ENCODE measurements at places on chromosomes 2 and 18. TPM values are rescaled to one million over a fixed set of nuclear protein-coding genes. Genes with fewer than 3 reads are reported as not detected.

GRCh38 chr2:204542982-204543608 lies 2.2 kb upstream of the PARD3B start:
- no peak for DNase-seq

GRCh38 chr18:61893971-61894750 lies 1.4 kb upstream of the RNF152 start:
- peak; percentile 86 for DNase-seq

GRCh38 chr2:39468579-39469451 lies 31.7 kb upstream of the MAP4K3 start:
- no peak for DNase-seq

DNA sequence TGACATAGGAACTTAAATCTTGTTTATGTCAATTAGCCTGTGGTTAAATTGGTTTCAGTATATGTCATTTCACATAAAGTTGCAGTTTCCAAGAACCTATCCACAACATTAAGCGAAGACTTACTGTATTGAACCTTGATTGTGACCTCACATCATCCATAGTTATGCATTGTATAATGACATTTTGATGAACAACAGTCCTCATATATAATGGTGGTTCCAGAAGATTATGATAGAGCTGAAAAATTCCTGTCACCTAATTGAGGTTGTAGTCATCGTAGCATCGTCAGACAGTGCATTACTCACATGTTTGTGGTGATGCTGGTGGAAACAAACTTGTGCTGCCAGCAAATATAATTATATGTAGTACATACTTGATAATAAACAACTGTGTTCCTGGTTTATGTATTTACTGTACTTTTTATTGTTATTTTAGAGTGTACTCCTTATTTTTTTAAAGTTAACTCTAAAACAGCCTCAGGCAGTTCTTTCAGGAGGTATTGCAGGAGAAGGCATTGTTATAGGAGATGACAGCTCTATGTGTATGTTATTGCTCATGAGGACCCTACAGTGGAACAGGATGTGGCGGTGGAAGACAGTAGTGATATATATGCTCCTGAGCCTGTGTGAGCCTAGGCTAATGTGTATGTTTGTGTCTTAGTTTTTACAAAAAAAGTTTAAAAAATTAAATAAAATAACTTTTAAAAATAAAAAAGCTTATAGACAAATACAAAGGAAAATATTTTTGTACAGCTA lies 56.6 kb downstream of the UBE2E3 start:
- DNase-seq, result no peak

GRCh38 chr2:190334479-190335224 lies 8.7 kb upstream of the INPP1 start:
- DNase-seq, result no peak

DNA sequence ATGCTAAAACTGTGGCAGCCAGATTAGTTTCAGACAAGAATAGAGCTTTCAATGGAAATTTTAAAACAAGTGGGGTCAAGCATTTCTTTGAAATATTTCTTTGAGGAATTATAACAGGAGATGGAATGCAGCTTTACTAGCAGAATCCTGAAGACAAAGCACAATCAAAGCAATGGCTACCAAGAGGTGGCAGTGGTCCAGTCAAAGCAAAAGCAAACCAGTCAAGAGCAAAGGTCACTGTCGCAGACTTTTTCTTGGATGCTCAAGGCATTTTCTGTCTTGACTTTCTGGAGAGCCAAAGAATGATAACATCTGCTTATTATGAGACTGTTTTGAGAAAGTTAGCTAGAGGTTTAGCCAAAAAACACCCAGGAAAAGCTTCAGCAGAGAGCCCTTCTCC lies 351.2 kb upstream of the DLGAP1 start:
- no peak for DNase-seq

DNA sequence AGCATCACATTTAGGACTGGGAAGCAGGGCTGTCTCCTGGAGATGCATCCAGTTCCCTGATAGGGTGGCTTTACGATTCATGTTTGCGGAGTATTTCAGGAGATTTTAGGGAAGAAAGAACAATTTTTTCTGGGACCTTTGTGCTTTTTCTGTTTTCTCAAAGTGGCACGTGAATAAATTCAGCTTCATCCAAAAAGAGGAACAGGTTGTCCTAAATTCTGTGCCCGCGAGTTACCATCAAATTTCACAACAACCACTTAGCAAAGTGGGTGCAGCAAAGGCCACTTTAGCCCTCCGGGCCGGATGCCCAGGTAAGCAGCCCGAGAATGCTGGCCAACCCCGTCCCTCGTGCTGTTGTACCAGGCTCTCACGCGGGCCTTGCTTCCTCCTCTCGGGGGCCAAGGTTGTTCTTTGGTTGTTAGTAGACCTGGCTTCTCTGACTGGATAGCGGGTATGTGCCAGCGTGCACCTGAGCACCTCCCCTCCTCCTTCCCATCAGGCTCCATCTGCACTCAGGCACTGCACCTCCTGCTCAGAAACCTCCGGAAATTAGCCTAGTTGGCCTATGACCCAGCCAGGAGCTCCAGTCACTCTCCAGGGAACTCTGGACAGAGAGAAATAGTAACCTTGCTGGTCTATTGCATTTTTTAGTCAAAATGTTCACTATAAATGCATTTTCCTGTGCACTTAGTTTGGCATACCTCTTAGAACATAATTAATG lies 83.0 kb downstream of the CMPK2 start:
- DNase-seq, result no peak

GRCh38 chr2:9237831-9238230 lies 31.2 kb downstream of the ASAP2 start:
- DNase-seq, result no peak

GRCh38 chr18:61950371-61950770 lies 57.6 kb upstream of the RNF152 start:
- no peak for DNase-seq

- no peak for DNase-seq
Observed at GRCh38 chr2:8119782-8120505, 561.9 kb upstream of the ID2 start.

DNA sequence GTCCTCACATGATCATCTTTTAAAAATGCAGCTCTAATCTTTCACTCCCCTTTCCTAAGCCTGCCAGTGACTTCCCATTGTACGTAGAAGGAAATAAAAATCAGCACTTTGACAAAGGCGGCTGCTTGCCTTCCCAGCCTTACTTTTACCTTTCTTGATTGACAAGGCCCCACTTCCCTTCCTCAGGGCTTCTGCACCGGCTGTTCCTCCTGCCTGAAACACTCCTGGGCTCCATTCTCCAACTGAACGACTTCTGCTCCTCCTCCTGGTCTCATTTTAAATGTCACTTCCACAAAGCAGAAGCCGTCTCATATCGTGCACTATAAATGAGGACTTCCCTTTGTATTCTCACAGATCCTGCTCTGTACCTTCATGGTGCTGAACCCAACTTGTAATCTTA lies 56.1 kb downstream of the OSBPL6 start:
- DNase-seq, result no peak

GRCh38 chr2:9422321-9423099 lies 818 bp downstream of the ITGB1BP1 start:
- DNase-seq, result peak; percentile 72

DNA sequence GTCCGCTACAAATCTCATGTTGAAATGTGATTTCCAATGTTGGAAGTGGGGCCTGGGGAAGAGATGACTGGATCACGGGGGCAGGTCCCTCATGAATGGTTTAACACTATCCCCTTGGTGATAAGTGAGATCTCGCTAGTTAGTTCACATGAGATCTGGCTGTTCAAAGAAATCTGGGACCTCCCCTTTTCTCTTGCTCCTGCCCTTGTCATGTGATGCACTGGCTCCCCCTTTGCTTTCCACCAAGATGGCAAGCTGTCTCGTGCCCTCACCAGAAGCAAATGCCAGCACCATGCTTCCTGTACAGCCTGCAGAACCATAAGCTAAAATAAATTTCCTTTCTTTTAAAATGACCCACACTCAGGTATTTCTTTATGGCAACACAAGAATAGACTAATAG lies 57.3 kb upstream of the C2orf15 start:
- DNase-seq, result no peak

DNA sequence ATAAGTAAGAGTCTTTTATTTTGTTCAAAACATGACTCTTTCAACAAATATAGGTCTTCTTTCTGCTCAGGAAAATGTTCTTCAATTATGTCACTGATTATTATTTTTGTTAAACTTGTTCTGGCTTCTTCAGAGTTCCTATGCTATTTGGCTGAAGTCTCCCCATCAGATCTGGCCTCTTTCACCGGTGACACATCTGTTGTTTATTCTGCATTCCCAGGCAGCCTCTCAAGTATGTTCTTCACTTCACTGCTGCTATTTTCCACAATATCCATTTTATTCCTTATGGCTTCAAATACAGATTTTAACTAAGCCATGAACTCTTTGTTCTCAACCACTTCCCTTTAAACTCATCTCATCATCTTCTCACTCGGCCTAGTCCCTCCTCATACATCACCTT lies 45.7 kb downstream of the HDAC4 start:
- peak; percentile 77 for DNase-seq

DNA sequence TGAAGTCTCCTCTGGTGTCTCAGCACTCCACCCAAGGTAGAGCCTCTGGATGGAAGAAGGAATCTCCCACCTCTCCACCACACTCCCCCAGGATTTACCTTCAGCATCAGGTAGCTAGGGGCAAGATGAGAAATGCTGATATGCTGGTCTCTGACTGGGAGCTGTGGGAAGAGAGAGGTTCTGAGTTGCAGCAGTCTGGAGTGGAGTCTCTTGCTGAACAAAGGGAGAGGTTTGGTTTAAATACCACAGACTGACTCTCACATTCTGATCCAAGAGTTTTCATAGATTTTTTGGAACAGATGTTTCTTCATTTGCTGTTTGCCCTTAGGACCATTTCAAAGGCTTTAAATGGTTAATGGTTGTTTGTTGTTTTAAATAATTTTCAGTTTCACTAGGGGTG lies 1.1 kb upstream of the CFLAR start:
- no peak for DNase-seq

DNA sequence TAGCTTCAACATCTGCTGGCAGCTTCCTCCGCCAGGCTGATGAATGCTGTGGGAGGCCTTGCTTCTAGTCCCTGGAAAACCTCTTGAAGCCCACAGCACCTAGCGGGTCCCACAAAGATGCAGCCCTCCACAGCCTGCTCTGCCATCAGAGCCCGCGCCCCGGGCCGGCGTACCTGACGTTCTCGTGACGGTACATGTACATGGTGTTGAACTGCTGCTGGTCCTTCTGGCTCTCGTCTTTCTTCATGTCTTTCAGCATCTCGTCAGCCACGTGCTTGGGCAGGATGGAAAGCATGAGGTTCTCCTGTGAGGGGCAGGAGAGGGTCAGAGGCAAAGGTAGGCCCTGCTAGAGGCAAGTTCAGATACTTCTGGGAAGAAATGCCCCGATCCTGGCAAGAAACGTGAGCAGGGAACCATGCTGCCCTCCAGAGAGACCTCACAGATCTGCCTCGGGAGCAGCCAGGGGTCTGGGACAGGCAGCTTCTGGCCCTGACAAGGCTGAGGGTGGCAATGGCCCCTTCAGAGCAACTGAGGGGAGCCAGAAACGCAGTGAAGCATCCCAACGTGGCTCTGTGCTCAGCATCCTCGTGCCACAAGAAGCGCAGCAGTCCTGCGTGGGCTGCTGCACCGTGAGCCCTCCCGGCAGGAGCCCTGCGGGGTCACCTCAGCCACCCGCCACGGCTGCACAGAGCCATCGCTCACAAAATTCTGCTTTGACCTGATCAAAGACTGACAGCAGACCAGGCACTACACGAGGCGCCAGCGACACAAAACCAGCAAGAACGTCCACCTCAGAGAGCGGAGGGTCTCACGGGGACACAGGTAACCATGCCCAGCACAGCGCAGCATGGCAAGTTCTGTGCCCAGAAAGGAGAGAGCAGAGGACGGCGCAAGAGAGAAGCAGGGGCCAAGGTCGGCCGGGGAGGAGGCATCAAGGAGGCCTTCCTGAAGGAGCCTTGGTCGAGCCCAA lies 49.1 kb downstream of the CENPO start:
- no peak for DNase-seq

CIB4 gene
- polyA plus RNA-seq, result not detected

NIFK gene
- 38.3 TPM for polyA plus RNA-seq

DAPL1 gene
- not detected for polyA plus RNA-seq

POTEI gene
- not detected for polyA plus RNA-seq

KCNG2 gene
- polyA plus RNA-seq, result not detected

ACADL gene
- not detected for polyA plus RNA-seq

DYNAP gene
- polyA plus RNA-seq, result not detected

IL18R1 gene
- 1.4 TPM for polyA plus RNA-seq

KIDINS220 gene
- polyA plus RNA-seq, result 19.8 TPM
